ENCODE measurements at places on chromosomes 7 and 10.

DNA sequence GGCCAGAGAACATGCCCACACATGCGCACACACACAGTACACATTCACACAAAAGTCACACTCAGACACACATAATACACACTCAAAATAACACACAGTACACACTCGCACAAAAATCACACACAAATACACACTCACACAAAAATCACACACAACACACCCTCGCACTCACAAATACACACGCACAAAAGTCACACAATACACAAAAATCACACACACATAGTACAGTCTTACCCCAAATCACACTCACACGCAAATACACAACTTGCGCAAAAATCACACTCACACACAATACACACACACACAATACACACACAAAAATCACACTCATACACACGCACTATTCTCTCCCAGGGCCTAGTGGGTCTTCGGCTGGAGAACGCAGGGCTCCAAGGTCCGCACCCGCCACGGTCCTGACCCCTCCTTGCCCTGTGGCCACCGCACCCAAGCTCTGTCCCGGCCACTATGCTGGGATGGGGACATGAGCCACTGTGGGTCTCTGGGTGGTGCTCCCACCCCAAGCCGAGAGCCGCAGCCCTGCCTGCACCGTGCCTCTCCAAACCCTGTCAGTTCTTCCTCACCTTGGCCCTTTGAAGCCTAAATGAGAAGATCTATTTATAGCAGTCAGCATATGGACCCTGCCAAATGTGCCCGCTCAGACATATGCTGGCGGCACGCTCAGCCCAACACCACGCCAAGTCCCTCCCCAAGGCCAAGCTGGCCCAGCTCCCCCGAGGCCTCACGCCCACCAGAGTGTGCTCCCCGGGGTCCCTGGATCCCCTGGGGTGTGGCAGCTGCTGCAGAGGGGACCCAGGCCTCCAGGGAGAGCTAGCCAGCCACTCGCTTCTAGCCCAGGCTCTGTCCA lies 55.9 kb downstream of the ELFN1 start:
- DNase-seq = no peak

DNA sequence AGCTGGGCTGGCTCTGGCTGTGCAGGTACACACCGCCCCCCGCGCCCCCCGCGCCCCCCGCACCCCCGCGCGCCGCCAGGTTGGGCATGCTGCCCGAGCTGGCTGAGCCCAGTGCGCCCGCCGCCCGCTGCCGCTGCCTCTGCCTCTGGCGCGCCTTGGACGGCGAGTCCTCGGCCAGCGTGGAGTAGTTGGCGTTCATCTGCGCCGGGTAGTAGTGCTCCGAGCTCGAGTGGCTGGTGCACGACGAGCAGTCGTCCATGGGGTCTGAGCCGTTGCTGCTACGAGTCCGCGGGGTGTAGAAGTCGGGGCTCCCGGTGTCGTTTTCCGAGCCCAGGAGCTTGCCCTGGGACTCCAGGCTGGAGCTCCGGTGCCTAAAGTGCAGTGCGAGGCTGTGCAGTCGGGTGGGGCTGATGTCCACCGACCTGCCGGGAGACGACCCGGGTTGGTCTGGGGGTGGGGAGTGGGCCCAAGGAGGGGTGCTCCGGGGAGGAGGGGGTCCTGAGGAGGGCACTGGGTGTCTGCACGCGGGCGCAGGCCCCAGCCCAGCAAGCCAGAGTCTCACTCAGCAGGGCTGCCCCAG lies 70.4 kb downstream of the PRPF18 start:
- DNase-seq = no peak

DNA sequence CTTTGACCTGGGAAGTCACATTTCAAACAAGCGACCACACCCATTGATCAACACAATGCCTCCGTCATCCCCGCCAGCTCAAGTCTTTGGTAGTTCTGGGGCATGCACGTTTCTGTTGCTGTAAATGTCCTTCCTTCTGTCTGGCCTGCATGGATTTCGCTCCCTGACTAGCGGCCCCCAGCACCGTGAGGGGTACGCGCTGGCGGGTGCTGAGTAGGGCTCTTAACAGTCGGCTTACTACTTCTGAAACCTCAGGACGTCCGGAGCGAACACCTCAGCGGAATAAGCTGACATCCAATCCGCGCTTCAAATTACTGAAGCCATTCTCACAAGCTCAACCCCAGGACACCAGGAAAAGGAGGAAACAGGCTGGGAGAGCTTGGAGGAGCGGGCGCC lies 505 bp downstream of the NUDCD3 start:
- peak; percentile 33 for DNase-seq

- no peak for DNase-seq
Measured at GRCh38 chr10:29332061-29332760, 43.3 kb downstream of the LYZL1 start.
